ENCODE measurements at places on chromosomes 1 and 21.

DNA sequence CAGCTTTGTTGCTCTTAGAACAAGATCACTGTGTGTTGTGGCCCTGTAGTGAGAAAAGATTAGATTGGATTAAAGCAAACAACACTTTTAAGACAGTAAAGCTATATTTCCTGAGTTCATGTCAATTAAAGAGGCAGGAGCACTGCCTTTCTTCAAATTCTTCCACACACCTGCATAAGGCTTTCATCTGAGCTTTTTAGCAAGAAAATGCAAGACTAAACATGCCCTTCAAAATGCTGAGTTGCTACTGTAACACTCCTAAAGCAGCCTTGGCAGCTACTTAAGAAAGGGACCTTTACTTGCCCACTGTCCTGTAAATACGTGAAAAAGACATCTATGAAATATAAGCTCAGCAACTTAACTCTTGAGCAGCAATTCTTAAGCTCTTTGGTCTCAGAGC is 11.8 kb downstream of the DPH5 start:
- no peak for DNase-seq

DNA sequence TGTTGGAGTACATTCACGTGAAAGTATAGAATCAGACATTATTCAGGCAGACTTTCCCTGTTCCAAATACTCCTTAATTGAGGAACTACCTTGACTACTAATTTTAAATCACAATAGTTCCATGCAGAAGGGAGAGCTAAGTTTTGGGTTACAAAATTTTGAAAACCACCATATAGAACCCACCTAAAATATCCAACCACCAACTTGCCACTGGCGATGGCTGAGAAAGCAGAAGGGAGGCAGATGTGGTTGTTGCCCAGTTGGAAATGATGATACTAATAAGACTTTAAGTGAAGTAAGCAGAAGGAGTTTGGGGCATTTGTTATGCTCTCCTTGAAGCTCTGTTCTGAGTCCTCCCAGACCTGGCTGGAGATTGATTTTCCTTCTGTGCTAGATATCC is 190.7 kb downstream of the HLX start:
- no peak for DNase-seq

DNA sequence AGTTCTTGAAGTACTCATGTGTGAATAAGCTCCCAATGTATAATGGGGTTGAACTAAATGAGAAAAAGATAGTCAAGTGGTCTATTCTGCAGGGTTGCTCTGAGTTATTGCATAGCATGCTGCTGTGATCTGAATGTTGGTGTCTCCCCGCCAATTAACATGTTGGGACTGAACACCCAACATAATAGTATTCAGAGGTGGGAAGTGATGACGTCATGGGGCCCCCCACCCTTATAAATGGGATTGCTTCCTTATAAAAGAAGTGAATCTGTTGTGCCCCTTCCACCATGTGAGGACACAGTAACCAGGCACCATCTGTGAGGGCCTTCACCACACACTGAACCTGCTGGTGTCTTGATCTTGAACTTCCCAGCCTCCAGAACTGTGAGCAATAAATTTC is 50.2 kb downstream of the MAB21L3 start:
- DNase-seq, result no peak

DNA sequence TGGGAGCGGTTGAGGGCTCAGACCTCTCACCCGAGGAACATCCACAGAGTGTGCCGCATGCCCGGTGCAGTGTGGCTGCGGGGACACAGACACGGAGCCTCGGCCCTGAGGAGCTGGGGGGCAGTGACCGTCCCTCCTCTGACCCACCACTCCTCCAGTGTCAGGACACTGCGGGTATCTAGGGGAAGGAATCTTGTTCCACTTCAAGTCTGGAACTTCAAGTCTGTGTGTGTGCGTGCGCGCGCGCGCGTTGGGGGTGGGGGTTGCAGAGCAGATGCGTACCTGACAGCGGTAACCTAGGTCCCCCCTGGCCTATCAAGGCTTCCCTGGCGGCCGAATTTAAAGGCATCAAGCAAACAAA is 17.3 kb downstream of the PCSK9 start:
- DNase-seq, result no peak

DNA sequence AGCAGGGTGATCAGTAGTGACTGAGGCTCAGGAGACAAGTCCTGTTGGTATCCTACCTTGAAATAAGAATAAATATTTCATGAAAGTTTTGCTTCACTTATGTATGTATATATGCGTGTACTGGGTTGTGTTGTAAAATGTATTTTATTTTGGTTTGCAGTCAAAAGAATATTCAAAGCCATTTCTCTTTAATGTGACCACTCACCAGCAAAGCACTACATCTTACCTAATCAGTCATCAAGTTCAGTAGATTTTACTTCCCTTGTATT is 11.0 kb downstream of the SCP2 start:
- no peak for DNase-seq
